NCI-H1436 (cell line): ENCODE measurements at places on chromosomes 2 and 18.

DNA sequence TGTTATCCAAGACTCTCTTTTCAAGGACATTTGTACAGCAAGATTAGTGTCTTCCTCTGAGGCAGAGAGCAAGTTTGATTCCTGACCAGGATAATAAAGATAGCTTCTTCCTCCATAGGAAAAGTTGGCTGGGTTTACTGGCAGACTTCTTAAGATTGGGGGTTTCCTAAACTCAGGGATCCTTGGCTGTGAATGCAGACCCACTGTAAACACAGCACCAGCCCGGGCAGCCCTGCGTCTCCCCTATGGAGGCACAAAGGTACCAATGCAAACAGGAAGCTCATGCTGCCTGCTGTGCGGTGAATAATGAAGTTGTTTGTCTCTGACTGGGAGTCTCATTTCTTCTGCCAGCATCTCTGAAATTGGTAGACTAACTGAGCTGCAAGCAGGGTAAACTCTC is 96.2 kb upstream of the ARHGAP28 start:
- DNase-seq = no peak

- no peak for DNase-seq
Observed at GRCh38 chr2:66553370-66553769, 118.4 kb downstream of the MEIS1 start.

GRCh38 chr2:170823088-170823897 is 6.6 kb downstream of the GAD1 start:
- no peak for DNase-seq

- DNase-seq = no peak
Observed at GRCh38 chr2:241109210-241110088, 7.4 kb upstream of the MTERF4 start.

DNA sequence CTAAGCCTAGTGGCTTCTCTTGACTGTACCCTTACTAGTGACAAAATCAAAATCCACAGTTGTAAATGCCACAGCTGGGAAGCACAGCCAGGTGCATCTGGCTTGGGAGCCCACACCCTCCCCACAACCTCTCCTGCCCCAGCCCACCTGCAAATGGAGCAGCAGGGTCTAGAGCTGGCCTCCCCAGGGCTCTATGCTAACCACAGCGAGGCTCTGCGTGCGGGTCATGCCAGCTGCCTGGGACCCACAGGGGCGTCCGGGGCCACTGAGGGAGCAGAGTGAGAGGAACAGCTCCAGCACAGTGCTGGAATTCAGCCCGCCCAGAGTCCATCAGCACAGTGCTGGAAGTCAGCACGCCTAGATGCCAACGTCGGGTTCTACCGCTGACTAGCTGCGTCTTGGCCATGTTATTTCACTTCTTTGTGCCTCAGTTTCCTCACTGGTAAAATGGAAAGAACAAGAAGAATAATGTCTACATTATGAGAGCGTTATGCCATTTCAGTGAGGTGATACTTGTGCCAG is 109.1 kb upstream of the ID2 start:
- no peak for DNase-seq

- DNase-seq = no peak
Observed at GRCh38 chr2:165898381-165898780, 55.2 kb downstream of the TTC21B start.

DNA sequence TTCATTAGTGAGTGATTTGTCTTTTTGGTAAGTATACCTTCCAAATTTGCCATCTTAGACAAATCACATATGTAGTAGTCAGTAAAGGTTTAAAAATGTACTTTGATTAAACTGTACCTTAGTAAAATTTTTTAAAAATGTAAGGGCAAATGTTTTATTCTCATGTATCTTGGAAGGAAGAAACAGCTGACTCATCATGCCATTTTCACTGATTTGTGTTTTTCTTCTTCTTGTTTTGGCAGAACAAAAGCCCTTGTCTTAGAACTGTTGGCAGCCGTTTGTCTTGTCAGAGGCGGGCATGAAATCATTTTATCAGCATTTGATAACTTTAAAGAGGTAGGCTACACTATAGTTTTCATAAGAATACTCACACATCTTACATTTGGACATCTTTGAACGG is 136.5 kb downstream of the PRPF40A start:
- DNase-seq = no peak
